ENCODE measurements at places on chromosomes 1 and 21.

DNA sequence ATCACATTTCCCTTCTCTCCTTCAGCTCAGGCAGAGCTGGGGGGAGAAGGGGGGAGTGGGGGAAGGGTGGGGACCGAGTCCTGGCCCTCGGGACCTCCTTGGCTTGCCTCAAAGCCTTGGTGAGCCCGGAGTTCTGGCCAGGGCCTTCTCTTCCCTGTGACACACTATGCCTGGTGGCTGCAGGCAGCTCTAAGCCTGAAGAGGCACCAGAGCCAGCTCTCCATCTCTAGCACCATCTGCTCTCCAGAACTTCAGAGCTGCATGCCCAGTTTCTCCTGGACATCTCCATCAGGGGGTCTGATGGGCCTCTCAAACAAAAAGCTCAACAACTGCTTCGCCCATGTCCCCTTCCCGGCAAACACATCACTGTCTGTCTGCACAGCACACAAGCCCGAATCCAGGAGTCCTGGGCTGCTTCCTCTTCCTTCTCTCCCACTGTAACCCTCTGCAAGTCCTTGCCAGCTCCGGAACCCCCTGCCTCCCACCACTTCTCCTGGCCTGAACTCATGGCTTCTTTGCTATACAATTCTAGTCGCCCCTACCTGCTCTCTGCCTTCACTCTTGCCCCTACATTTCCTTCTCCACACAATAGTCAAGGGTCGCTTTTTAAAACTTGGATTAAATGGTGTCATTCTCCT is 26.5 kb downstream of the KIAA1614 start:
- DNase-seq = no peak

- DNase-seq = no peak
Observed at GRCh38 chr1:65109487-65109886, 38.5 kb upstream of the AK4 start.

GRCh38 chr1:116916002-116916401 is 6.3 kb downstream of the PTGFRN start:
- DNase-seq = peak; percentile 39

DNA sequence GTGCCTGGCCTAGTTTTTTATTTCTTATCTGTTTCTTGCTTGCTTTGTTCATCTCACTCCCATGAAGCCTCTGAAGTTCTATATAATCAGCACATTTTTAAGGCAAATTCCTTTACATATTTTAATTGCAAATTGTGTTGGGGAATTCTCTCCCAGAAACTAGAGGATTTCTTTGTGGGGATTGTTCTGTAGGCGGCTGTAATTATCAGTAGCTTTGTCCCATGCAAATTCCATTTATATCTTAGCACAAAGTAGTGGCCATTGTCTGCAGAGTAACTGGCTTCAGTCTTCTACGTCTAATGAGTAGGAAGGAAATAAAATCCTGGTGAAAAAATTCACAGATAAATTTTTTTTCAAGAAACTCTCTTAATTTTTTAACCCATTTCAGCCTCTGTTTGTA is 35.7 kb downstream of the CLEC20A start:
- DNase-seq = no peak

DNA sequence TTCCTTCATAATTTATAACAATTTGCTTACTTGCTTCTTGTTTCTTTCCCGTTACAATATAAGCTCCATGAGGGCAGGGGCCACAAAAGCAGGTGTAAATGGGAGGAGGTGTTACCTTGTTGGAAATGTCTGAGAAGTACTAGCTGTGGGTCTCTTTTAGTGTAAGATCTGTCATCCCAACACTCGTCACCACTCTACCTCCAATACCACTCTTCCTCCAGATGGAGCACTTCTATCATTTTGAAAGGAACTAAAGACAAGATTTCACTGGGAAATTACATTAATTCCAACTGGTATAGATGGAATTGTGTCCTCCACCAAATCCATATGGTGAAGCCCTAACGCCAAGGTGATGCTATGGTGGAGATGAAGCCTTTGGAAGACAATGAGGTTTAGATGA is 53.0 kb upstream of the CPLANE2 start:
- no peak for DNase-seq

DNA sequence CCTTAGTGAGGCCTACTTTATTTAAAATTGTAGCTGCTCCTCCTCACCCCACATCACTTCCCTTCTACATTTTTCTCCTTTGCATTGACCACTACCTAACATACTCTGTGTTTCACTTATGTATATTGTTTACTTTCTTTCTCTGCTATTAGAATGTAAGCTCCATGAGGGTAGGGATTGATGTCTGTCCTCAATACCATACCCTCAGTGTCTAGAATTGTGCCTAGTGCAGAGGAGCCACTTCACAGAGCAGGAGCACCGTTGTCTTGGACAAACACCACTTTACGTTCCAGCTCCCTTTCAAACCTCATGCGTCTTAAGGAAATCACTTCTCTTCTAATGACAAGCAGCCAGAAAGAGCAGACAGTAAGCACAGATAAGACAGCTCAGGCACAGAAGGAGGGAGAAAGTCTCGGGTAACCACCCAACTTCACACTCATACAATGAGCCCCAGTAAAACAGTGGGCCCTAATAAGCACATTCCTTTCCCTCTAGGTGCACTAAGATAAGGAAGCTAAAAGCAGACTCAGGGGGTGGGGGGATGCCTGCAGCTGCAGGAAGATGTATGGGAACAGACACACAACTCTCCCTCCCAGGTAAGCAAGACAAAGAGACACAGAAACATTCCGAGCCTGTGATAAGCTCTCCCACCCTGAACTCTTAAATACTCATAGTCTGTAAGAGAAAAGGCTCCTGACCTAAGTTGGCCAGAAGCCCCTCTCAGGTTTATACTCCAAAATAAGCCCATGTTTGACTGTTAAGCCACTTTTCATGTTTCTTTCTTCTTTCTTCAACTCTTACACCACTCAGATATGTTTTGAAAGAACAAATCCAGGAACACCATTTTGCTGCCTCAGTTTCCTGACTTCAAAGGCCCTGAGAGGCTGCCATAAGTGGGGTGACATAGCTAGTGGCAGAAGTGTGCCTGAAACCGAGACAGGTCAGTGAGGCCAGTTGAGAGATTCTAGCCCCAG is 7.1 kb upstream of the PLEKHM2 start:
- DNase-seq = no peak

DNA sequence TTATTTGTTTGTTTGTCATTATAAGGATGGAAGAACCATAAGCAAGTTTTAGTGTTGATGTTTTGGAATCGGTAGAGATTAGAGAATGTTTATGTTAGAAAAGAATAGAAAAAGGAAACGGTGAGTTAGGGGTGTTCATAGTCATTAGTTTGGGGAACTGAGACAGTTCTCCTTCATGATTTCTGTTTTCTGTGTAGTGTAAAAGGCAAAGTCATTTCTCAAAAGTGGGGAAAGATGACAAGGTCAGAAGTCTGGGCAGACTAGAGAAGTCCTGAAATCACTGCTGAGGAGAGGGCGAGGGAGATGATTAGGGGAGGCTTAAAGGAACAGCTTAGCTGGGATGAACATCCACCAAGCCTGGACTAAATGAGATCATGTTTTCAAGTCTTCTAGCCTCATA is 498.9 kb downstream of the TTLL7 start:
- DNase-seq = no peak

DNA sequence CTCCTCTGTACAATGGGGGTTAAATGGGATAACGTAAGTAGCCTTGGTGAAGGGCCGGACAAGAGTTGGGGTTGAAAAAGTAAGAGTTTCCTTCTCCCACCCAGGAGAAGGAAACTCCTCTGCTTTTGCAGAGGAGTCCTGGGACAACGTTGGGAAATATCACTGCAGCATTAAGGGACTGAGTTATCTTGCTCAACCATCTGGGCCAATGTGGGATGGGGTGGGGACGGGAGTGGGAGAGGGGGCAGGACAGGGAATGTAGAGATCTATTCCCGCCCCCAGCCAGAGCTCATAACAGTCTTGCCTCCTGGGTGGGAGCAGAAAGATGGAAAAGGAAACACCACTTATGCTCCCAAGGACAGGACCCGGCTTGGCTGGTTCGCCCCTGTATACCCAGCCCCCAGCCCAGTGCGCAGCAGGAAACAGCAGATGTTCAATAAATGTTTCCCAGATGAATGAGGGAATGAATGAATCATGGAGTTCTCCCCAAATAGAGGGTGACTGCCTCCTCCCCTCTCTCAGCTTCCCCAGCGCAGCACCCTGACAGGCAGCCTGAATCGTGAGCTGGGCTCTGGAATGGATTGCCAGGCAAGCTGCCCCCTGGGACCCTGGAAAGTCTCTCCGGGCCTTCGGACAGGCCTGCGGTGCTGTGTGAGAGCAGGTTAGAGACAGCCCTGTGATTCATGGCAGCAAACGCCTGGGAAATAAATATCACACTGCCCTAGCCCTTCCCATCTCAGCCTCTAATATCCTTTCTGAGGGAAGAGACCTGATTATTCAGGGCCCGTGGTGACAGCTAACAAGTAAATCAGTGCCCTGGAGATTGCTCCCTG is 24.8 kb downstream of the FBXO2 start:
- no peak for DNase-seq

DNA sequence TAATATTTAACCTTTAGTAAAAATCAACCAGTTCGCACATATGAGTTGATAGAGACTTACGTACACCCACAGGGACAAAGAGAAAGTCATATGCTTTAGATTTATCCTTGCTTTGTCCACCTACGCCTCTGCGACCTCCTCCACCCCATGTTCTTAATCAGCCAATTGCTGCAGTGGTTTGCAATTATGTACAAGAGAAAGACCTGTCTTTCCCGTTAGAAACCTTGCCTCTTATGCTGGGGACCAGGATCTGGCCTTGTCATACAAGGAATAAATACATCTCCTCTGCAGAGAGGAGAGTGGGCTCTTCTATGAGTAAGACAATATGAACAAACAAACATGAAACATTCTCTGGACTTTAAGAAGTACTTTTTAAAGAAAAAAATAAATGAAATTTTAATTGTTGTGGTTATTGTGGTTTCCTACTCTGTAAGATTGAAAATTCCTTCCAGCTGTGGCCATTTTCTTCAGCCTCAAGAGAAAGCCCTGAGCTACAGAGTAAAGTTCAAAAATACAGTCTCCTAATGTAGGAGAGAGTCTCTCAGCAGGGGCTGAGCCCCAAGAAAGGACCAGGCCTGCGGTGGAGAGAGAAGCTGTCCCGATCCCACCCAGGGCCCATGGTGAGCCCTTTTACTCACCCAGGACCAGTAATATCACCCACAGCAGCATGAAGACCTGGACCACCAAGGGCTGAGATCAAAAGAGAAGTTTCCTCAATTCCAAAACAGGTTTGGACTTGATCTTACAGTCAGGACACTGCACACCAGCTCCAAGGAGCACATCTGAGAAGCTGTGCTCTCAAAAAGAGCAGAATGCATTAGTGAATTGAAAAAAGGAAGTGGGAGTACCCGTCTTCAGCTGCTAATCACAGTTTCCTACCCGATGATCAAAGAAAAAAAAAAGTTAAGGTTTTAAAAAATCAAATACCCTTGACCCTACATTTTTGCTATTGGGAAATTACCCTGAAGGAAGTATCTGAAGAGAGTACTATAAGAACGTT is at the start of gene FCRL5:
FCRL5 (minus strand) TSS at position 822 of the 1,000 bp plus-strand sequence; CDS start at position 669, 153 bp downstream.
- no peak for DNase-seq

DNA sequence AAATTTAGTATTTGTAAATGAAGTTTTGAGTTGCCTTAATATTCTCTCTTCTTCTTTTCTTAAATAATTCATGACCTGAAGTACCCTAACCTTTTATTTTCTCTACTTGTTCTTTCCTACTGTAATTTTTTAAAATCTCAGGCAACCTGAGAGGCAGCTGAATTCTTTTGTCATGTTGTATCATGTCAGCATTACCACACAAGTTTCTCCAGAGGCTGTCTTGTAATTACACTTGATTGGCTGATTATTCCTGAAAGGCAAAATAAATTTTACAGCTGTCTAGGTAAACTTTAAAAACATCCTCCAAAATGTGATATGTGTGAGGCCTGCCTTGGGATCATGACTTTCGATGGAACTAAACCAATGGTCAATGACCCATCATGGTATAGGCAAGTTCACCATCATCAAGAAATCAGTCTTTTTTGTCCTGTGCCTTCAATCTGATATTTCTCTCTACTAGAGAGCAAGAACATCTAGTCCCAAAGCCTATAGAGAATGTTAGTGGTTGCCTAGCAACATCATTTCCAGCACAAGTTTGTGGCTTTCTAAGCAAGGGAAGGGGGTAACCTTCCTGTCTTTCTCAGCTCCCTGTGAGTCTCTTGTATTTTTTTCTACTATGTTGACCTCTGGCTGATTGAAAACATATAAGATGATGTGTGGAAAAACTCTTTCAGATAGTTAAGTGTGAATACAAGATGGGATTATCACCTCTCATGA is 115.5 kb downstream of the GABPA start:
- no peak for DNase-seq

DNA sequence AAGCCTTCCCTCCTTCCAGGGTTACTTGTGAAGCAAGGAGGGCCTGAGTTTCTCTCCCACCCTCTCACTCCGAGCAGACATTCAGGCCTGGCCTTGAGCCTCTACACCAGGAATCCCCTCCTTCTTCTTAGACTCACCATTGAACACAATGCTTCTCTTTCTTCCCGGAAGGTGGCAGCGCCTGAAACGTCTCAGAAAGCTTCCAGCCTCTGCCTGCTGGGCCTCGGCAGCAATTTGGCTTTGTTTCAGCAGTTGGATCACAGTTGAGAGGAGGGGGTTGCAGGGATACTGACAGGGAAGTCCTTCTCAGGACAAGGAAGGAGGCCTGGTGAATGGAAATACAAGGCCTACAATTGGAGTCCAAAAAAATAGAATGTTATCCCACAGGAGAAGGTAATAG is 6.3 kb downstream of the CLDN8 start:
- no peak for DNase-seq

GRCh38 chr21:32666258-32666657 is 54.1 kb upstream of the CFAP298 start:
- no peak for DNase-seq

GRCh38 chr1:43344267-43344850 is 6.7 kb downstream of the MPL start:
- no peak for DNase-seq

DNA sequence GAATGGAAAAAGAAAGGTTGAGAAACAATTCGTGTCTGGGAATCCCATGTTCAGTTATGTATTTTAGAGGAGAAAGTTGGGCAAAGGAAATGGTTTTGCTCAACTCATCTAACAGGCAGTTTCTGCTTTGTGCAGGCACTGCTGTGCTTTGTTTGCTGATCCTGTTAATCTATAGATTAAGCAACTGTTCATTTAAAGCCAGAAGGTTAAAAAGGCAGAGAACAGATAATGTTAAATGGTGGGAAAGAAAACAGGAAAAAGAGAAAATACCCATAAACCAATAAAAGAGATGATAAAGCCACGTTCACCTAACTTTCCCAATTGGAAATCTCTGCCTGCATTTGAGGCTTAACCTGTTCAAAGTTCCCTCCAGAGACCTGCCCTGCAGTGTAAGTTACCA is 70.0 kb downstream of the APP start:
- no peak for DNase-seq

- peak; percentile 17 for DNase-seq
Observed at GRCh38 chr1:113205980-113206766, 133.2 kb downstream of the LRIG2 start.

- DNase-seq = no peak
Observed at GRCh38 chr1:98048751-98049325, 128.0 kb upstream of the DPYD start.

- no peak for DNase-seq
Observed at GRCh38 chr1:162676750-162677149, 44.5 kb downstream of the DDR2 start.

DNA sequence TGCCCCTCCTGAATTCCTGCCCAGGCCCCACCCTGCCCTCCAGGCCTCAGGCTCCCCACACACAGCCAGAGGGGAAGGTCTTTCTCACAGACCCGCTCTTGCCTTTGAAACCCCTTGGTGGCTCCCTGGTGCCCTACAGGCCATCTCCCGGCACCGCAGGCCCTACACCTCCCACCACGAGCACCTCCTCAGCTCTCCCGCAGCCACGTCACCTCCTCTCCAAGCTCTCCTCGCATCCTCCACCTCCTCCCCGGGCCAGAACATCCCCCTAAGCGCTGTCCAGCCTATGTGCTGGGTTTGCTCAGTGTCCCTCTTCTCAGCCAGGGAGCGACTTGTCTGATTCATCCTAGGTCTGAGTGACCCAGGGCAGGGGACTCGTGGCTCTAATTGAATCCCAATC is 66.4 kb downstream of the DMRTB1 start:
- no peak for DNase-seq
